ENCODE measurements at places on chromosomes 12 and 14.
A peak's percentile ranks its signal among the peaks of the same experiment; 100 is the strongest.

DNA sequence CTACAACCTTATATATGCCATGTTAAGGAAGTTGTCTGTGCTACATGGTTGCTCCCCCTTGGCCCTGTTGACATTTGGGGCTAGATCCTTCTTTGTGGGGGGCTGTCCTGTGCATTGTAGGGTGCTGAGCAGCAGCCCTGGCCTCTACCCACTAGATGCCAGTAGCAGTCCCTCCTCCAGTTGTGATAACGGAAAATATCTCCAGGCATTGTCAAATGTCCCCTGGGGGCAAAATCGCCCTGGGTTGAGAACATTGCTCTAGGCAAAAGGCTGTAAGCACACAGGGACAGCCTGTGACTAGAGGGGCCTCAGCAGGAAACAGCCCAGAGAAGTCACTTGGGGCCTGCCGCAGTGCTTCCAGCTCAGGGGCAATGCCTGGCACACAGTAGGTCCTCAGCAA lies 1100.3 kb downstream of the BCL11B start:
- DNase-seq, result no peak

- DNase-seq, result no peak
Observed at GRCh38 chr12:31267966-31268365, 58.0 kb downstream of the SINHCAF start.

GRCh38 chr12:3272958-3273357 lies 195.8 kb downstream of the TSPAN9 start:
- DNase-seq, result no peak

- no peak for DNase-seq
Observed at GRCh38 chr12:9755567-9755966, 5.1 kb downstream of the CD69 start.

DNA sequence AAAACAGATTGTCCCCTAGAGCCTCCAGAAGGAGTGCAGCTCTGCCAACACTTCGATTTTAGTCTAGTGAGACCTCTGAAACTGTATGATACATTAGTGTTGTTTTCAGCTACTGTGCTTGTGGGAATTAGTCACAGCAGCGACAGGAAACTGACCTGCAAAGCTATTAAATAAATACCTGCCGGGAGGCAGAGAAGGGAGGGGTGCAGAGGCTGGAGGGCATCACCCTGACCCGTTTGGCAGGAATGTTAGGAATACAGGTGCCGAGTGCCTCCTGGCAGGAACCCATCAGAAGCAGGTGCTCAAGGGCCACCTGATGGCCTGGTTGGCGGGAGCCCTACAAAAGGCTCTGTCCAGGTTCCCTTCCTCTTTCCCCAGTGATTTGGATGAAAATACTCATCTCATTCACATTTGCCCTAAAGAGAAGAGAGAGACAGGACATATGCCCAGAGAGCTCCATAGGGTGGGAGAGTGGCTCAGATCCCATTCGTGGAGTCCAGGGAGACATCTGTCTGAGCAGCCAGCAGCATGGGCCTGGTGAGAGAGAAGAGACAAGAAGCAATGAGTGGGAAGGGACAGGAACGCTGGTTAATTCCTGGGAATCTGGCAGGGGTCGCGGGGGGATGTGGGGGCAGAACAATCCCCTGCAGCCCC lies 44.6 kb downstream of the C14orf132 start:
- DNase-seq, result peak; percentile 39

GRCh38 chr14:20578784-20579502 lies 8.9 kb downstream of the RNASE11 start:
- DNase-seq, result no peak

- DNase-seq, result no peak
Observed at GRCh38 chr14:67492538-67492937, 4.0 kb upstream of the TMEM229B start.

- DNase-seq, result no peak
Observed at GRCh38 chr14:50230401-50230700, 1.0 kb downstream of the SOS2 start.

- no peak for DNase-seq
Observed at GRCh38 chr14:47346849-47347248, 328.6 kb downstream of the MDGA2 start.

DNA sequence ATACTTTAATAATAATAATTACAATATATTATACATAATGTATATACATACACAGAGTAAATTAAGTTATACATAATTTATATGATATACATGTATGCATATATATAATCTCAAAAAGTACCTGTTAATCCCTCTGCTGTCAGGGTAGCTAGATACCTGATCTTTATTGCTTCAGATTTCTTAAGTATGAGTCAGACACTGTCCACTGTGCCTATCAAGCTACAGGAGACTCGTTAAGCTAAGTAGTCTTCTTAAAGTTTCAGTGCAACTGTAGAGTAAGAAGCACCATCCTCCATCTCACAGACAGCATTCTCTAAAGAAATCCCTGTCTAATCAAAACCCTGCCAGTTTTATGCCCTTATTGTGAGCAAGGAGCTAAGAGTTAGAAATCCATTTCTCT lies 428.7 kb downstream of the RERGL start:
- DNase-seq, result peak; percentile 3

- no peak for DNase-seq
Observed at GRCh38 chr12:26062566-26062965, 62.3 kb downstream of the BHLHE41 start.
